ENCODE measurements at places on chromosomes 2 and 18.

DNA sequence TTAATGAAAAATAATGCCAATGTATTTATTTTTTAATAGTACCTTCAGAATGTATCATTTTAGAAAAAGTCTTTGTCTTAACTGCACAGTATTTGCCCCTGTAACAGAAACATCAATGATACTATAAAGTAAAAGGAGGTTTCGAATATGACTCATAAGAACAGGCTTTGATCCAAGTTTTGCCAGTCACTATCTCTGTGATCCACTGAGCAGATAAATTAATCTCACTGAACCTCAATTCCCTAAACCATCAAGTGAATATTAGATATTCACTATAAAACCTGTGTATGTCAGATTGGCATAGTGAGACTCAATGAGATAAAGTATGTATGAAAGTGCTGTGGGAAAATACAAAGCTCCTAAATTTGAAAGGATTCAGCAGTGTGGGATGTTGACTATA, 292.1 kb downstream of the EXOC6B start:
- DNase-seq, result peak; percentile 9

DNA sequence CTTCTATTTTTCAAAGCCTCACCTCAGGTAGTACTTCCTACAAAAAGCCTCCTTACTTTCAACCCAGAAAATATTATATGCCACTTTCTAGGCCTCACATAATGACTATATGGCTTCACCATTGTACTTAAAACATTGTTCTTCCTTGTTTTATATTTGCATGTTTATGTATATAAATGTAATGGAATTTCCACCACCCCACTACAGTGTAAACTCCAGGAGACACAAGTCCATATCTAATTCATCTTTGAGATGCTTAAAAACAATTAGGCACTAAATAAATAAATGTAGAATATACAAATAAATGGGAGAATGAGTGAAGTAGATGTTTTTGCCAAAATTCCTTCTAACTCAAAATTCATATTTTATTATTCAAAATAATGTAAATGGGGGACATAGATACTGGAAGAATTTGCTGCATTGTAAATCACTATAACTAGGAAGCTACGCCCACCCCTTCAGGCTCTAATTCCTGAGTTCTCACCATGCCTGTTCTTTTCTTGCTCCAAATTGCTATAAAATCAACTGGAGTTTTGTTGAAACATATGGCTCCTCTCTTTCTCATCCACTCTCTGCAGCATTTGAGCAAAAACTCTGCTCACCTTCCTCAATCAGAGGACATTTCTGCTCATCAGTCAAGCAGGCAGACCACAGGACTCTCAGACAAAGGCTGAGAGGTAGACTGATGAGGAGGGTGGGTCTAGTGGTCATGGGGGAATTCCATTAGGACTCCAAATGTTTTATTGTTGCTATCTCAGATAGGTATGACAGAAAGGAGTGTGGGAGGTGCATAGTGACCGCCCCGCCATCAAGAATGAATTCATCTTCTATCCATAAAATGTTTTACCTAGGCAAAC, 243.0 kb downstream of the HNMT start:
- DNase-seq, result no peak

GRCh38 chr18:27042177-27042576, 142.9 kb downstream of the CHST9 start:
- DNase-seq, result no peak

DNA sequence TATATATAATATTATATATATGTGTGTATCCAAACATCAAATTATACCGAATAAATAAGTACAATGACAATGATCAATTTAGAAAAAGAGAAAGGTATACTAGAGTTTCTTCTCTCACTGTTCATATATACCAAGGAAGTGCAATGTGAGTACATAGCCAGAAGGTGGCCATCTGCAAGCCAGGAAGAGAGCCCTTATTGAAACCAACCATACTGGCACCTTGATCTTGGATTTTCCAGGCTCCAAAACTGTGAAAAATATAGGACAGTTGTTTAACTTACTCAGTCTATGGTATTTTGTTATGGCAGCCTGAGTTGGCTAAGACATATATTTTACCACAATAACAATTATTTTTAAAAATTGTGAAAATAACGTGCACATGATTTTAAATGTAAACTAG, 1490.2 kb upstream of the SLC39A10 start:
- DNase-seq, result peak; percentile 0

DNA sequence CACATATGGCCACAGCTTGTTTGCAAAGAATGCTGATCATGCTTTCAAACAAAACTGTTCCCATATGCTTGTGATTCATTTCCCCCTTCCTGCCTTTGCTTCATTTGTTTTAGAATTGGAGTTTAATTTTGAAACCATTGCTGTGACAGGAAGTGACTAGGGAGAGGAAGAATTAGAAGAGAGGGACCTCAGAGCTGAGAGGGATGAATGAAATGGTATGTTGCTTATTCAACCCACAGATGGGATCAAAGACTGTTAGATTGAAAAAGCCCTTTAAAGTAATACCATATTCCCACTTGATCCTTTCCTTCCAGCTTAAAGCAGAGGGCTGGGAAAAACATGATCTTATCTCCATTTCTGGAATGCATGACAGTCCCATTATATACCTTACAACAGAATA, 106.2 kb upstream of the RNF152 start:
- peak; percentile 62 for DNase-seq

DNA sequence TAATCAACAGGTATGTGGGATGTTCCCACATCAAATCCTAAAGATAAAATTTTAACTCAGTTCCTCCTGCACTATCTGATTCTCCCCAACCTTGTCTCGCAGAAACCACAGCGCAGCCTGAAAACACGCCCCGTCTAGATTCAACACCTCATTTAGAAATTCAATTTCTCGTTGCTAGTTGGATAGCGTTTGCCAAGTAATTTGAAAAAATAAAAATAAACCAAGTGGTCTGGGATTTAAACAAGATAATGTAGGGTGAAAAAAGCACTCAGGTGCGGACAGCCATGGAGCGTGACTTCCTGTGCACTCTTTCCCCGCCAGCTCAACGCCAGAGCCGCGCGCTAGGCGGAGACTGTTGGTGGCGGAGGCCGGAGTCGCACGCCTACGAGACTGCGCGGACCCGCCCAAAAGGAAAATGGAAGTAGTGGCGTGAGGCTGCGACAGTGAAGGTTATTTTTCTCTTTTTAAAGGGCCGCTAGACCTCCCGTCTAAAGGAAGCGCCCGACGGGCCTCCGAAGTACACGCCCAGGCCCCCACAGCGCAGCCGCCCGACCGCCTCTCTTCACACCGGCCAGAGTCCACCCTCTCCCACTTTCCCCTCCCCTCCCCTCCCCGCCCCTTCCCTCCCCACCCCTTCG, 615 bp upstream of the CCNT2 start:
- peak; percentile 2 for DNase-seq

DNA sequence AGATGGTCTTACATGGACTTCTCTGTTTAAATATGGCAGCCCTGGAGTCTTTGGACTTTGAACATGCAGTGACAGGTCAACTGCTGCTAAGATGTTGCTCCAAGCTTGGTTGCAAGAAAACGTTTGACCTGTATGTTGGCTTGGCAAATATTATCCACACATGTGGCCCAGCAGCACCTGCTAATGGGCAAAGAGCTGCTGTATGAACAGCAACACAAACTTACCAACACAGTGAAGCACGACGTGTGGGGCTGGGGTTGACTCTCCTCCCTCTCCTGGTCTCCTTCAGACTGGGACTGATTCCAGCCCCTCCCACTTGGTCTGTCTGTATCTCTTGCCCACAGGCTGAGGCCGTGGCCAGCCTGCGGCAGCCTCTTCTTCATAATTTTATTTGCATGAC, 3.8 kb downstream of the KCNE4 start:
- no peak for DNase-seq

DNA sequence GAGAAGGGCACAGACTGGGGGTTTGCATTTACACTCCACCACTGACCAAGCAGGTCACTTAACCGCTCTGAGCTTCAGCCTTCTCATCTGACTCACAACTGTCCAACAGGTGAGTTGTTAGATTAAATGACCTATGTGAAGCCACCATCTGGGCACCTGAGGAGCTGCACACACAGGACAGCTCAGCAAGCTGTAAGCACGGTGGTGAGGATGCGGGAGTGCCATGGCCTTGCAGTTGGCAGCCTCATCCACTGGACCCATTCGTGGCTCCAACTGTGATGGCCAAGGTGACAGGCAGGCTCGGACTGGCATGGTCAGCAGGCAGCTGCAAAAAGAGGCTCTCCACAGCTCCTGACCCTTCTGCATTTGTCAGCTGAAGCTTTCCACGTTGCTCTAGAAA, 23.3 kb upstream of the AMMECR1L start:
- DNase-seq, result no peak

- no peak for DNase-seq
These were observed 14.4 kb downstream of the TMEM37 start for GRCh38 chr2:119446037-119446436.

DNA sequence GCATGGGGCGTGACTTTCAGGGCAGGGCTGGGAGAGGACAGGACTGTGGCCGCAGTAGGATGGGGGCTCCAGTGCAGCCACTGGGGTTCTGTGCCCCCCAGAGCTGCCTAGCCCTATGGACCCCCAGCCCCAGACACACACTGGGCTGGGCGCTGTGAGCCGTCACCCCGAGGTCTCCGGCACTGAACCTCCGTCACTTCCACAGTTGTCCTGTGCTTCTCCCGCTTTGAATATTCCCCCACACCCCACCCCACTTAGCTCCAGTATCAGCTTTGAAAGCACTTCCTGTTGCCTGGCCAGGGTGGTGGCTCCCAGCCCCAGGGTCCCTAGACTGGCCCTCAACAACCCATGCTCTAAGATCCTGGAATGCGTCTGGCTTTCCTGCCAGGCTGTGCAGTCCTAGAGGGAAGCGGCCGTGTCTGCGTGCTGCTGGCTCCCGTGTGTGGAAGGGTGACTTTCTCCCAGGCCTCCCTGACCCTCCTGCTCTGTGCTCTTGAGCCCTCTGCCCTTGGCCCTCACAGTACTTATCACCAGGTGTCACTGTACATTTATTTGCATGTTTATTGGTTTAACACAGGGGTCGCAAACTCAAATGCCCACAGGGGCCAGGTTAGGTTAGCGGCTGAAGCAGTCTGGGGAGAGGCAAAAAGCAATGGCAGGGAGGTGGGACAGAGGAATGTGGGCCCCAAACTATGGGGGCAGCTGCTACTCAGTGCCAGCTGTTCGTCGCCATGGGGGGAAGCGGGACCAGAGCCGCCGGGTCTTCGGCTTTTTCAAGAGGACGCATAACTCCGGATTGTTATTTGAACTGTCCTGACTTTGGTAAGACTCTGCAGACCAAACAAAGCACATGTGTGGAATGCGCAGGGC, 9.9 kb downstream of the OBSL1 start:
- DNase-seq, result no peak

DNA sequence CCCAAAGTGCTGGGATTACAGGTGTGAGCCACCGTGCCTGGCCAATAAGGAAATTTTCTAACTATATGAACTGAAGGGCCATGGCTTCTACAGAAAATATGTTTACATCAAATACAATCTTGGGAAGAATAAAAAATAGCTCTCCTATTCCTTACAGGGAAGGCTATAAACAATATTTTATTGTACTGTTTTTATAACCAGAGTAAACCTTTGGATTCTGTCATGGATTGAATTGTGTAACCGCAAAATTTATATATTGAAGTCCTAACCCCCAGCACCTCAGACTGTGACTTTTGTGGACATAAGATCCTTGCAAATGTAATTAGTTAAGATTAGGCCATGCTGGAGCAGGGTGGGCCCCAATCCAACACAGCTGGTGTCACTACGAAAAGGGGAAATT, 8.3 kb downstream of the HSBP1L1 start:
- no peak for DNase-seq

DNA sequence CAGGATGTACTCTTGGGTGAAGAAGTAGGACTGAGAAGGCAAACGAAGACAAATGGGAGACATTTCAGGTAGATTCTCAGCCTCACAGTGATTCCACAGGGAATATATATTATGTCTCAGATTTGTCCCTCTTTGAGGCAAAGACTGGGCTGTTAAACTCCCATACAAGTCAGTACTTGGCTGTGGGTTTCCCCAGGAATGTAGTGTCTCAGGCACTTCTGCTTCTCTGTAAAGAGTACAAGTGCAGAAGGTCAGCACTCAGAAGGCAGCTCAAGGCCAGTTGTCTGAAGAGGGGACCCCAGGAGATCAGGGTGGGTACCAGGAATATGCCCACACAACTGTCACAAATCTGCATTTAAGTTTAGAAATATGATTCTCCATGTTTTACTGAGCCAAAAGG, 39.9 kb upstream of the COBLL1 start:
- DNase-seq, result no peak

DNA sequence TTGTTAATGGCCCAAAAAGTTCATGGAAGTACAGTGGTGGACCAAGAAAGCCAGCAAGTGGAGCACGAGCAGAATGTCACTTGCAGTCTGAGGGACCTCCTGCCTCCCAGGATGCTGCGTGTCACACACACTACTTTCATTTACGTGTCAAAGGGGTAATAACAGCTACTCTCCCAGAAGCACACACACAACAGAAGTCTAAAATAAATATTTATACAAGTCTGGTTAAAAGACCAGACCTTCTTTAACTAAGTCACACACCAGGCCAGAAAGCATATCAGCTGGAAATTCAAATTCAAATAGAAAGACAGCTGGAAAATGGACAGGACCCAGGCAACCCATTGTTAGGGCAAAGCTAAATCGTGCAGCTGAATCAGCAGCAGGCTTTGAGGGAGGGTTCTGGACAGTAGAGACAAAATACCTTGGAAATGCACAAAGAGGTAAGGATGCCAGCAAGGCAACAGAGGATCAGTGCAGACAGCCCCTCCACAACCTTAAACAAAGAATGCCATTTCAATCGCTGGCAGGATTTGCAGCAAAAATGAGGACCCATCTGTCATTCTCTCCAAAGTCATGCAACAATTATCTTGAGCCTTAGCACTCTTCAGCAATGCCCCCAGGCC, 160.5 kb downstream of the TMEM163 start:
- no peak for DNase-seq

- no peak for DNase-seq
These were observed 13.9 kb downstream of the NAB1 start for GRCh38 chr2:190662754-190663153.

DNA sequence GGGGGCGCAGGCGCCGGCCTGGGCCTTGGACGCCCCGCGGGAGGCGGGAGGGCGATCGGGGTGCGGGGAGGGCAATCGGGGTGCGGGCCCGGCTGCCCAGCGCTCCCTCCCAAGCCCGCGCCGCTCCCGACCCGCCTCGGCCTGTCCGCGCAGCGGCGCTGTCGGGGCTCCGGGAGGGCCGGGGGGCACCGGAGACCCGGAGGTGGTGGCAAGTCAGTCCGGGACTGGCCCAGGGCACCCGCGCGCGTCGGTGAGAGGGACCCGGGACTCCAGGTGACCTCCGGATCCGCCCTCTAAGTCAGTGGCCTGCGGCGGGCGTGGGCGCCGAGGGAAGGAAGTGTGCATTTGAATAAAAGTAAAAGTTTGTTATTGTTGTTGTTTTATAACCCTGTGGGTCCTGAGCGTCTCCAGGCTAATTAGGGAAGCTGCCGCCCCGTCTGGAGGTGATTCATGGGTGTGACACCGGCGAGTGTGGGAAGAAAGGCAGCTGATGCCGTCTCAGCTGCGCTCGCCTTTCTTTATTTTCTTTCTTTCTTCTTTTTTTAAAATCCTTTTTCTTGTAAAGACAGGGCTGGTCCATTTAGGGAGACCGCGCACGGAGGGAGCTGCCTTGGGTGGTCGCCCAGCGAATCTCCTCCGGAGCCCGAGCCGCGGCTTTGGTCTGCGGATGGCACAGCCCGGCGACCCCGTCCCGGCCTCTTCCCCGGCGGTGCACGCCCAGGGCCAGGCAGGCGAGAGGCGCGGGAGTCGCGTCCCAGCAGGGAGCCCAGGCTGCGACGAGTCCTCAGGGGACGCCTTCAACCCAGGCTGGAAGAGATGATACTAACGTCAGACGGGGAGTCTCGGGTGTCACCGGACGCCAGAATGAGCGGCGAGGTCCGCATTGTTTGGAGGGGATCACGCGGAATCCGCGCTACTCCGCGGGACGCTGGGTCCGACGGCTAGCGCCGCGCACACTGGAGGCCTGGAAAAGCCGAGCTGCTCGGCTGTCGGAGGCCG, 627 bp upstream of the CRACDL start:
- DNase-seq, result no peak
